ENCODE measurements at places on chromosomes 2 and 18.

GRCh38 chr2:86254576-86255538 is 55.6 kb downstream of the MRPL35 start:
- DNase-seq: no peak

DNA sequence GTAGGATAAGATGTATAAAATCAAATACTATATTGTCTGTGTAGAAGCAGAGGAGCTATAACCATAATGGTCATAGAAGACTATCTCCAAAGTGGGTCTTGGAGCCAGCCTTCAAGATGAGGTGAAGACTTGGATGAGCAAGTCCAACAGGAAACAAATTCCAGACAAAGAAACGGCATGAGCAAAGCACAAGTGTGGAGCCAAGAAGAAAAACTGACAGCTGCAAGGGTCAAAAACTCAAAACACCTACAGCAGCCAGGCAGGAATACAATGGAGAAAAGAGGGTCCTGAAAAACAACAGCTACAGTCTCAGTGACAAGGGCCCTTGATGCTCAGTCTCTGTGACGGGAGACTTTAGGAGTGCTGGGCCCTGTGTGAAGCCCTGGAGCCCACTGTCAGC is 102.4 kb downstream of the STK39 start:
- DNase-seq: no peak

DNA sequence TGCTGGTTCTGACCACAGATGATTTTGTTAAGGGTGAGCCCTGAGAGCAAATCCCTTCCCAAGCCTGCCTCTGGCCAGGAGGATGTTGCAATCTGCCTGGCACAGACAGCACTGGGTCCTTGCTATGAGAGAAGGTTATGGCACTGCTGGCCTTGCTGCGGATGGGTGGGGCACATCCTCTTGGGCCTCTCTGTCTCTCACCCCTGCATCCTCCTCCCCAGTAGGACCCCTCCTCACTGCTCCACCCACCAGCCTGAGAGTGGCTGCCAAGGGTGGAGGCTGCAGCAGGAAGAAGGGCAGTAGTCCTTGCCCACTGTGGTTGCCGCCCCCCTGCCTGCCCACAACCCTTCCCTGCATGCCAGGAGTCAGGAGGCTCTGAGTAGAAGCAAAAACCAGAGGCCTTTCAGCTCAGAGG is 180.9 kb downstream of the ZBTB7C start:
- DNase-seq: no peak

DNA sequence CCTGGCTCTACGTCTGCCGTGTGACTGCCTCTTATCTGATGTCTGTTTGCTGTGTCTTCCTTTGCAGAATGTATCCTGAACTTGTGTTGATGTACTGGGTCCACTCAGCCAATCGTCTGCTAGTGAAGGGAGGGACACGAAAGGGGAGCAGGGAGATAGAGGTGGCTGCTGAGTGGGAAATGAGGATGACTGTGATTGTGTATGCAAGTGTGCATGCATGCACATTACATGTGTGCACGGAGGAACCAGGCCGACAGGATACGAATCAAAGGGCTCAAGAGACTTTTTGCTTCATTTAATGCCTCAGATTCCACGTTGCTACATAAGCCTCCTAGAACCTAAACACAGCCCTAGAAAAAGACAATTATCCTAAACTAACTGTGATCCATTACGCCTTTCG is 111.2 kb downstream of the TFCP2L1 start:
- DNase-seq: no peak

DNA sequence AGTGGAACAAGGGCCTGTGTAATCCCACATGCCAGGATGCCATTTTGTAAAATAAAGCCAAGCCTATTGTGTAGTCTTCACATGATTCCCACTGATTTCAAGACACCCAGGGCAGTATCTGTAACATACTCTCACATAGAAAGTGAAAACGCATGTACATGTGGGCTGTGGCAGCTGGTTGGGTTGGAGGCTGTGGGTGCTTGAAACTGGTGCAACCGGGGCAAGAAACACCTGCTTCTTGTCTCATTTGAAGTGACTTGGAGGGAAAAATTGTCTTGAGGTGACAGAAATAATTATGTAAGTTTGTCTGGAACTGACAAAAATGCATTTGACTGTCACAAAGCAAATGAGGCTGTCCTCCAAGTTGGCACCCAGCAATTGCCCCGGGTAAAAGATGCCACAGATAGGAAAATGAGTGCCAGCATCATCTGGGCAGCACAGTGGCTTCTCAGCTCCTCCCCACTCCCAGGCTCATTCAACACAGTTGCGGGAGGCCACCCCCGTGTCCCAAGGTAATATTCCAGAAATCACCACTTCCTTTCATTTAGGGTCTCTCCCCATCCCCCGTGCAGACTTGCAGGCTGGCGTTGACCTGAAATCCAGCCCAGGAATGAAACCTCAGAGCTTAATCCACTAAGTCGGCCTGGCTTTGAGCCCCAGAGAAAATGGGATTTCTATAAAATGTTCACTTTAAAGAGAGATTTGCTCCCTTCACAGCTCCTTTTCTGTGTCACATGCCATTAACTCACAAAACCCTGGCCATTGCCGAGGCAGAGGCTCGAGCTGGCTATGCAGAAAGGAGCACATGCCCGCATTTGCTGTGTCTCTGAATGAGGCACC is 293.9 kb upstream of the PARD3B start:
- DNase-seq: no peak

DNA sequence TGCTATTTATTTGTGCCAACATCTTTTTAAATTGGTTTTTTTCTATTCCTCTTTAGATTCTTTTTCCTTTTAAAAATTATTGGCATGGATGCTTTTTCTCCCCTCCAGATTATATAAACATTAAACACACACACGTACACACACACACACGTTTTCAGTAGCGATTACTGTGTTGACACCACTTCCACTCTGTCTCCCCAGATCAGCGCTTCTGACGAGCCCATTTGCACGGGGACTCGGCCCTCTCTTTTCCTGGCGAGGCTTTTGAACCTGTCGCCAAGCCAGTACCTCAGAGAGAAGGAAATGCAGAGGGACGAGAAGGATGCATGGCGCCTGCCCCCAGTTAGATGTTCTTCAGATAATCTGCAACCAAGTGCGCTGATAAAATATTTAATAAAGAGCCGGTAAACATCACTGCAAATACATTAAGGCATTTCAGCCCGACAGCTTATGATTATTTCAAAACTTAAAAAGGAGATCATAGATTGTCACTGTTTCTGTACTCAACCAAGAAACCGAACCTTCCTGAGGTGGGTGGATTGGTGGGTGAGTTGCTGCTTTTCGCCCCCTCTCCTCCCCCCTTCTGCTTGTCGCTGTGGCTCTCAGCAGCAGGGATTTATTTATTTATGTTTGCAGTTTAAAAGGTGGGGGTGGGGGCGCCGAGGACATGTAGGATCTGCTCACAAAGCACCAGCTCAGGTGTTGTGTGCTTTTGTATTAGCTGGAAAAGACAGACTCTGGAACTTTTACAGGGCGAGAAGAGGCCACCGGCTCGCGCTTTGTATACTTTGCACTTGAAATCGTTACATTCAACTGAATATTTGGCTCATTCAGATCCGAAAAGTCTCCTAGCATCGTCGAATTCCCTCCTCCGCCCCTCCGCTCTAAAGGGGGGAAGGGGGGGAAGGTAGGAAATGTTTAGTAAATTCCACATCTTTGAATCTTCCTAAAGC is 787 bp upstream of the TBR1 start:
- peak; percentile 31 for DNase-seq

DNA sequence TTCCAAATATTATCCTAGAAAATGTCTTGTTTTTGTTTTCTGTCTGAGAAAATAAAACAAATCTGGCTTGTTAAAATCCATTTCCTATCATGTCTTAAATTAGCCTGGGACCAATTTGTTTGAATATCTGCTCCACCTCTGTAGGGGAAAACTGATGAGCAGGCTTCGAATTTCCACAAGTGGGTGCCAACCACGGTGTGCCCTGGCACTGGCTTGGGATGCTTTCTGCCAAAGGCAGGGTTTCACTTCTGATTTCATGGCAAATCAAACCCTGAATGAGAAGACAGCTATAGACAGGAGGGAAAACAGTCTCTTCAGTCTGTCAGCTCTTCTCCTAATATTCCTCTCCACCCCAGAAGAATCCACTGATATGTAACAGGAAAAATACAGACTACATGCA is 33.7 kb upstream of the STAT4 start:
- no peak for DNase-seq

- no peak for DNase-seq
Observed at GRCh38 chr2:160838147-160838546, 322.1 kb upstream of the TANK start.

DNA sequence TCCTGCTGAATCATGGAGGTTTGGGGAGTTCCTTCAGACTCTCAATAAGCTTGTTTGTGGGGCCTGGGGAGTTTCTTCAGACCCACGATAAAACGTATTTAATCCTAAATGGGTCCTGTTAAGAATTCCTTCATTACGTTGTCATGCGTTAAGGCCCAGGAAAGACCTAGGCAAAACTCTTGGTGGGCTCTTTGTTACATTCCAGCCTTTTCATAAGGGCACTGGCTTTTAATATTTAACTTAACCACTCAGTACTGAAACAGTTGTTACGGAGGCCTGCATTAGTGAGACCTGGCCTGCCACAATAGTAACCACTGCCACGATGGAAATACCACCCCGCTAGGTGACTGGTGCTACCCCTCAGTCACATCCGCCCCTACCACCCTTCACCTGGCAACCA is 17.5 kb upstream of the BIN1 start:
- no peak for DNase-seq

DNA sequence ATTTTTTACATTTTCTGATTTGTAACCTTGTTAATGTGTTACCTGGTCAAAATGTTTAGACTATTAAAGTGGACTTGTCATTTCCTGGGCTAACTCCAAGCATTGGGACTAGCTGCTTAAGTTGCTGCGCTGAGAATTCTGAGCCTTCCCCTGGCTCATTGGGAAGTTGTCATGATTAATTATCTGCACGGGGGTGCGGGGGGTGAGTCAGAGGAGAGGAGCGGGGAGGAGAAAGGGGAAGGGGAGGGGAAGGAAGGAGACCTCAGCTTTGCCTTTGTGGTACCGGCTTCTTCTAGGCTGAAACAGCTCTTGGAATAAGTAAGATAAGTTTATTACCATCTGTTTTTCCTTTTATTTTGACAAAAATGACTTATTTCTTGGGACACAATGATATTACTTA is 52.9 kb upstream of the APCDD1 start:
- no peak for DNase-seq

GRCh38 chr2:170481201-170481600 is 233.9 kb upstream of the SP5 start:
- no peak for DNase-seq

GRCh38 chr2:99600981-99601651 is 111.3 kb upstream of the REV1 start:
- DNase-seq: no peak

- no peak for DNase-seq
Observed at GRCh38 chr2:46634905-46635304, 155.5 kb downstream of the TMEM247 start.

DNA sequence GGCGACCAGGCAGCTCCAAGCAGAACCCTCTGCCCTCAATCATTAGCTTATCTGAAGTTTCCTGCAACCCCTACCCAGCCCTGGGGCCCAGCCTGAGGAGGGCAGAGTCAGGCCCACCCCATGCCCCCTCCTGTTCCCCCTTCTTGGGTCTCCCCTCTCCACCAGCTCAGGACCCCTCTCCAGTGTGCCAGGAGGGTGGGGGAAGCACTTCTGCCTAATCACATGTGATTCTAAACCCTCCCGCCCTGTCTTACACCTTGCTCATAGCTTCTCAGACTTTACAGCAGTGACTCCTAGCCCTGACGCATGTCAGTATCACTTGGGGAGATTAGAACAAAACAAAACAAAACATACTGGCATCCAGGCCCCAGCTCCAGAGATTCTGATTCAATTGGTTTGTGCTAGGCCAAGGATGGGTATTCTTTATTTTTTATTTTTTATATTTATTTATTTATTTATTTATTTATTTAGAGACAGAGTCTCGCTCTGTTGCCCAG is 42.5 kb upstream of the ASAP2 start:
- DNase-seq: no peak

- DNase-seq: no peak
Observed at GRCh38 chr2:8858910-8859309, 21.5 kb upstream of the KIDINS220 start.
